ENCODE measurements at places on chromosomes 1 and 21.

DNA sequence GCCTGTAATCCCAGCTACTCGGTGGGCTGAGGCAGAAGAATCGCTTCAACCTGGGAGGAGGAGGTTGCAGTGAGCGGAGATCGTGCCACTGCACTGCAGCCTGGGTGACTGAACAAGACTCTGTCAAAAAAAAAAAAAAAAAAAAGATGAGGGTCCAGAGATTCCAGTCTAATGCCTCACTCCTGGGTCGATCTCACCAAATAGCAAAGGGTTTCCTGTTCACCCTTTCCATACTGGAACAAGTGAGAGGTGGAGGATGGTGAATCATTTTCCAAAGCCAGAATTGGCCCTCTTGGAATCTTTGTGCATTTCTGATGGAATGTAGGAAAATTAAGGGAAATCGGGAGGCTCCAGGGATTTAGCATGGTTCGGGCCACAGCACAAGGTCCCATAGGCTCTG lies 58.1 kb upstream of the ZNF648 start:
- DNase-seq = no peak

DNA sequence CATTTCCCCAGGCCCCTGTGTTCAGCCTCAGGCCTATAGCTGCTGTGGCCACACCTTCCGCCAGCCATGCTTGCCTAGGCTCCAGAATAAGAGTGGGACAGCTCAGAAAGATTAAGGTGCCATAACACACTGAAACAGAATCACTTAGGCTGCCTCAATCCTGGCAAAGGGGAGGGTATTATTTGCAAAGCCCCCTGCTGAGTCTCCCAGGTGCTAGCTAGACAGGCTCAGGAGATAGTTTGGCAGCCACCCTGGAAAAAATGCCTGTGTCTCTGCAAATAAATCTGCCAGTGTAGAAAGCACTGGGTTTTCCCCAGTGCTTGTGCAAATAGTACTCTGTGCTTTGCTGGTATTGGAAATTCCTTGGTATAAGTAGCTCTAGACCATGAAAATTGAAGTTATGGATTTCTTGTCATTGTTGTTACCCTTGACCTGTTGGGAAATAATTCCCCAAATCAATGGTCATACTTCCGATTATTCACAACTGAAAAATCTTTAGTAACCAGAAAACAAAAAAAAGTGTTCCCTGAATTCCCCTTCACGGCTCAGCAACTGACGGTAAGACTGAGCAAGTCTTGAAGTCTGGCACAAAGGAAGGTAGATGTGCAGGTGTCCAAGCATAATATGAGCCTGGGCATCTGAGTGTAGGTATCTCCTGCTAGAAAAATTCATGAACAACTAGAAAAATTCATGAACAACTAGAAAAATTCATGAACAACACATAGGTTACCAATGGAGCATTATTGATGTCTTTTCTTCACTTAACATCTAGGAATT lies 56.9 kb downstream of the PROX1 start:
- no peak for DNase-seq

DNA sequence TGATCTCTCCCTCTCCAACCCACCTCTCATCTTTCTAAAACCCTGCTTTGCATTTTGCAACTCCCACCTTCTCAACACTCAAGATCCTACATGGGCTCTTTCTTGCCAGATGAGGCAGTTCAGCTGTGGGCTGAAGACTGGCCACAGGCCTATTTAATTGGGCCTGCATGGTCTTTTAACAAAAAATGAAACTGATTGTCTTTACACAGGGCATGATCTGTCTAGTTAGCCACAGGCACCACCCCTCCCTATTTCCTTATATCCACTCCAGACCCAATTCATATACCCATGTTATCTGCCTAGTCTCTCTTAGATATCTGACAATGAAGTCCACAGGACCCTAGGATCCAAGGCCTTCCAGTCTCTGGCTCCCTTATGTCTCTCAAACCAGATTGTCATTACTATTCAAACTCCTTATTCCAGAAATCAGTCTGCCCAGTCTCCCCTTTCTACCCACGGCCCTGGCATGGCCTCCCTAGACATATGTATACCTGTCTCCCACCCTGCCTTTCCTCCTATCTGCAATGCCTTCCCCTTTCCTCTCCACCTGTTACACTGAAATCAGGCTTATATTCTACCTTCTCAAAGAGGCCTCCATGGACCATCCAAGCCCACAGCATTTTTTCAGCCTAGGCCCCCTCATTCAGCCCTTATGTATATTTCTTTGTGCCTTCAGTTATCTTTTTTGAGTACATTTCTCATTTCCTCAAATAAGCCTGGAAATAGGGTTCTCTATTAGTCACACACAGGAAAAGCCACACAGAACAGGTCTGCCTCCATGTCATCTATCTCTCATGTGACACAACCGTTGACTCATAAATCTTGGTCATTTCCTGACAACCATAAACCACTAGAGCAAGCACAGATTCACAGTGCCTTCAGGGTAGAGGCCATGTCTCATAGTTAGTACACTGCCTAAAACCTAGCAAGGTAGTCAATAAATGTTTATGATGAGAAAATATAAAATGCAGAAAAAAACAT lies 39.0 kb downstream of the LPAR3 start:
- no peak for DNase-seq

GRCh38 chr1:6006882-6007281 lies 14.7 kb upstream of the NPHP4 start:
- DNase-seq = no peak
